ENCODE measurements at places on chromosomes 3 and 15.

DNA sequence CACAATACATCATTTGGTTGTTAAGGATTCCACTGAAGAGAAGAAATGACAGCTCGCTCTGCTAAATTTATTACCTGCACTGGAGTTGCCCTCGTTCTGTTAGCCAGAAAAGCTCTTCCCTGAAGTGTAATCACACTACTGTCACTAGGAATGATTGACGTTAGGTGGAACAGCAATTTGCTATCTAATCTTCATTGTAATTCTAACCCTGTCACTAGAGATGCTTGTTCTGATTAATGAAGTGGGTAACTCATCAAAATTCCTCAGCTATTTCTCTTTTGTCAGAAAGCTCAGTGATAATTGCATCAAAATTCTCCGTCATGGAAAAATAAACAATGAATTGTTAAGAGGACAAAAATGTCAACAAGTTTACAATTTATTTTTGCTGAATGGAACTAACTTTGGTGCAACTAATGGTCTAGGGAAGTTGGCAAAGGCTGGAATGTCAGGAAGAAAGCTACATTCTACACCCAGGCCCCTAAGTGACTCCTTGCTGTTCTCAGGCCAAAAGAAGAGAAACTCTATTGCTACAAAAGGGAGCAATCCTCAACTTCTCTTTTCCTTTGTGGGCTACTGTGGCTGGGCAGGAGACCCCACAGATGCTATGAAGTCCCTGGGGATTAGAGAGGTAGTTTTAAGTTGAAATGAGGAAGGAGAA is 34.1 kb downstream of the CCDC191 start:
- no peak for DNase-seq

- DNase-seq, result no peak
Measured at GRCh38 chr3:81393251-81393650, 368.2 kb downstream of the GBE1 start.

DNA sequence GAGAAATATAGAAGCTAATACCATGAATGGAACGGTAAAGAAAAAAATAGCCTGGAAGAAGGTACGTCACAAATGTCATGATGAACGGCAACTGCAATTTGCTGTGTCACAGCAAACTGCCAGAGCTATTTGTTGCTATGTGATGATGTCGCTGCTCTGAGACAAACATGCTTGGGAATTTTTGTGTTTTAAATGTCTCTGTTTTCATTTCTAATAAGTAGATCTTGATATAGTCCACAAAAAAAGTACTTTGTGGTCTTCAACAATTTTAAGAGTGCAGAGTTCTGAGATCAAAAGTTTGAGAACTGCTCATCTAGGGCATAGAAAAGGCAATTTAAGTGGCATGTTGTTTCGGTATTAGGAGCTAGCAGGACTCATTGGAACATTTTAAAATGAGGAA is 4.3 kb upstream of the NR1D2 start:
- DNase-seq, result no peak

DNA sequence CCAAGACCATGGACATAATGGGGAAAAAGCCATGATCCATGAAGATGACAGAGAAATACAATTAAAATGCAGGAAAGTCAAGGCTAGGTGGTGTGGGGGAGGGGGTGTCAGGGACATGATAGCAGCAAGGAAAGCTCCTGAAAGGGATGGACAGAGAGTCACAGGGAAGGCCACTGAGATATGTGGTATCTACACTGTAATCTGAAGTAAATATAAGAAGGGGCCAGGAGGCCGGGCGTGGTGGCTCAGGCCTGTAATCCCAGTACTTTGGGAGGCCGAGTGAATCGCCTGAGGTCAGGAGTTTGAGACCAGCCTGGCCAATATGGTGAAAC is 62.5 kb downstream of the FOXP1 start:
- DNase-seq, result no peak

All from mammary epithelial cell (primary cell).